ENCODE measurements at places on chromosomes 11 and 22.

- DNase-seq, result no peak
Measured at GRCh38 chr11:75023446-75024067, 34.8 kb downstream of the NEU3 start.

- DNase-seq, result no peak
Measured at GRCh38 chr22:37320726-37321677, 38.7 kb downstream of the CYTH4 start.

DNA sequence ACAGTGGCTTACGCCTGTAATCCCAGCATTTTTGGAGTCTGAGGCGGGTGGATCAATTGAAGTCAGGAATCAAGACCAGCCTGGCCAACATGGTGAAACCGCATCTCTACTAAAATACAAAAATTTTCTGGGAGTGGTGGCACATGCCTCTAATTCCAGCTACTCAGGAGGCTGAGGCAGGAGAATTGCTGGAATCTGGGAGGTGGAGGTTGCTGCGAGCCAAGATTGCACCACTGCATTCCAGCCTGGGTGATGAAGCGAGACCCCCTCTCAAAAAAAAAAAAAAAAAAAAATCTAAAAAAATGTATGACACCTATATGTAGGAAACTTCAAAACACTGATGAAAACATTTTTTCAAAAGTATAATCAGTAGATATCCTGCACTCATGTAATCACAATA, 242.7 kb upstream of the CHORDC1 start:
- no peak for DNase-seq

DNA sequence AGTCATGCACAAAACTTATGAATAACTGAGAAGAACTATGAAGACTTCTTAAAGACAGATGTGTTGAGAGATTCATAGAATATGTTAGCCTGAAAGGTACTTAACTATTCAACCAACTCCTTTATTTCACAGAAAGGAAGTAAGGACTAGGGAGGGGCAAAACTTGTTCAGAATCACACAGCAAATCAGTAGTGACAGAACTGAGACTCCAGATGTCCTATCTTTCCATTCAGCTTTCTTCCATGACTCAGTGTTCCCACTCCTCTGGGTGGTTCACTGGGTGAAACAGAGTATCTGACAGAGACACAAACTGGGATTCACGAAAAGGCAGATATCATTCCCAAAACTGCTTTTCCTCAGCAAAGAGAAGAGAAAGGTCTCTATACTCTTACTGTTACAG, 1053.3 kb downstream of the DLG2 start:
- DNase-seq, result no peak

- DNase-seq, result peak; percentile 79
Measured at GRCh38 chr11:9506489-9507276, 45.9 kb downstream of the ZNF143 start.

DNA sequence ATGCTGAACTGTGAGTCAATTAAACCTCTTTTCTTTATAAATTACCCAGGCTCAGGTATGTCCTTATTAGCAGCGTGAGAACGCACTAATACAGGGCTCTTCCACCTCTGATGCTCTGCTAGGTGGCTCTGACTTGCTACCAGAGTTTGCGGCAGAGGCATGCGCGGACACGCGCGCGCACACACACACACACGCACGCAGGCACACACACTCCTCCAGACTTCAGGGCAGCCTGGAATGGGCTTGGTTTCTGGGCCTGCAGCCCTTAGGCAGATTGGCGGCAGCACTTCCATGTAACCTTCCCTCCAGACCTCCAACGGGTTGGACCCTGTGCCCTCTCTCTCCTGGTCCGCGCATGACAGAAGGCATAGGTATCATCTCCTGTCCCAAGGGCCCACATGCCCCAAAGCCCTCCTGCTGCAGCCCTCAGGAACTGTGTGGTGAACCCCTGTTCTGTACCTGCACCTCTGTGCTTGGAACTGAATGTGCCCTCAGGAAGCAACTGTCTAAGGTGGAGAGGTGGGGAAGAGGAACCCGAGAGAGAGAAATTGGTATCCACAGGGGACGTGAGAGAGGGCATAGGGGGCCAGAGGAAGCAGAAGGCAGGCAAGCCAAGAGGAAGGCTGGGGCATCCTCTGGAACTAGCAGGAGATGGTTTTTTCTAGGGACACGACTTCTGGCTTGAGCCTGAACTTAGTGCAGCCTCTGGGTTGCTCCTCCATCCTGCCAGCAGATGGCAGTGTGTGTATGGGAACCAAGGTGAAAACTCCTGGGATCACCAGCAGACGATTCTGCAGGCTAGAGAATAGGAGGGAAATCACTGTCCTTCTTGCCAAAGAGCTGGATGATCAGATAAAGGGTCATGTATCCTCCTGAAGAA, 23.4 kb upstream of the RIC3 start:
- peak; percentile 84 for DNase-seq

DNA sequence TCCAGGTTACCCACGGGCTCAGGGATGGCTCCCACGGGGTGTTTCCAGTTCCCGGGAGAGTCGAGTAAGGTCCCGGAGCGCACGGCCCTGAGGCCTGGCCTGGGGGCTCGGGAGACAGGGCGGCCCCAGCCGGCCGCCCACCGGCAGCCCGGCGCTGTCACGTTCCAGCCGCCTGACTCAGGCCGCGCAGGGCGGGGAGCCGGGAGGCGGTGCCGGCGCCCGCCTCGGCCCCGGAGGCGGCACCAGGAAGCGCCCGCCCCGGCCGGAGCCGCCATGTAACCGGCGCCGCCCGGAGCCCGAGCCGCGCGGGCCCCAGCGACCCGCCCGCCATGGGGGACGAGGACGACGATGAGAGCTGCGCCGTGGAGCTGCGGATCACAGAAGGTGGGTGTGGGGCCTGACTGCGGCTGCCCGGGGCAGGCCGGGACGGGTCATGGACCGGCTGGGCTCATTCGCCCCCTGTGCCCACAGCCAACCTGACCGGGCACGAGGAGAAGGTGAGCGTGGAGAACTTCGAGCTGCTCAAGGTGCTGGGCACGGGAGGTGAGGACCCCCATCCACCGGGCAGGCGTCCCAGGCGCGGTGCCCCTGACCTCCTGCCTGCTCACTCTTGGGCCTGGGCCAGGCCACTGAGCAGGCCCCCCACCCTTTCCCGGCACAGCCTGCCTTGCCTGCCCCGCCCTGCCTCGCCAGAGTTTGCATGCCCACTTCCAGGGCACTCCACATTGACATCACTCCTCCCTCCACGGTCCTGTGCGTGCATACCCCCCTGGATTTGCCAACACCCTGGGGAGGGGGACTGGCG, at the start of gene RPS6KA4:
Gene RPS6KA4, plus strand, starts transcription at position 256 of the 805 bp plus-strand sequence. Its CDS starts 74 bp downstream, at position 330.
- DNase-seq, result no peak

GRCh38 chr11:921921-922678, 3.6 kb upstream of the AP2A2 start:
- DNase-seq, result no peak

GRCh38 chr11:107849790-107850189, 8.8 kb downstream of the SLC35F2 start:
- no peak for DNase-seq

- DNase-seq, result no peak
Measured at GRCh38 chr11:12456651-12457579, 79.5 kb downstream of the PARVA start.

GRCh38 chr11:77519847-77520246, 46.0 kb upstream of the PAK1 start:
- DNase-seq, result no peak

DNA sequence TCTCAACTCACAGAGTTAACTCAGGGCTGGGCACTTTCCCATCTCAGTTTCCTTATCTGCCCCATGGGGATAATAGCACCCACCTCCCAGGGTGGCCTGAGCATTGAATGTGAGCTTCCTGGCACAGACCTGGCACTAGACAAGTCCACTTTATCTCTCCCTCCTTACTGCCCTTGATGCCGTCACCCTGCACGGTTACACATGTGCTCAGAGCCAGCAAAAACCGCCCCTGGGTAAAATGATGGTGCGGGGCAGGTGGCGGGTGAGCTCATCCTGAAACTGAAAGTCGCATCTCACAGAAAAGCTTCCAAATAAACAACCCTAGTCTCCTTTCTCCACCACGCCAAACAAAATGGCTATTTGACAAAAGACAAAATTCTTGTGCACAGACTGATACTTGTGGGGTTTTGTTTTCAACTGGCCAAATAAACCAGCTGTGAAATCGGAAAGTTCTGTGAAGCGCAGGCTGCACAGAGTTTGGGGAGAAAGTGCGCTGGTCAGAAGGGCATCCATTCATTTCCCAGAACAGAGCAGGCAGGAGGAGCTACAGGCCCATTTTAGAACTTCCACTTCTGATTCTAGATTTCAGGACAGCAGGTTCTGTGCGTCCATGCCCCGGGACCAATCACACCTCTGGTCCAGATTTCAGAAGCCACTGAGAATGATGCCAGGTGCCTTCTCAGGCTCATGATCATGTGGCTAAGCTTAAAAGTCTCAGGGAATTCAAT, 138.1 kb downstream of the SHANK2 start:
- DNase-seq, result no peak

DNA sequence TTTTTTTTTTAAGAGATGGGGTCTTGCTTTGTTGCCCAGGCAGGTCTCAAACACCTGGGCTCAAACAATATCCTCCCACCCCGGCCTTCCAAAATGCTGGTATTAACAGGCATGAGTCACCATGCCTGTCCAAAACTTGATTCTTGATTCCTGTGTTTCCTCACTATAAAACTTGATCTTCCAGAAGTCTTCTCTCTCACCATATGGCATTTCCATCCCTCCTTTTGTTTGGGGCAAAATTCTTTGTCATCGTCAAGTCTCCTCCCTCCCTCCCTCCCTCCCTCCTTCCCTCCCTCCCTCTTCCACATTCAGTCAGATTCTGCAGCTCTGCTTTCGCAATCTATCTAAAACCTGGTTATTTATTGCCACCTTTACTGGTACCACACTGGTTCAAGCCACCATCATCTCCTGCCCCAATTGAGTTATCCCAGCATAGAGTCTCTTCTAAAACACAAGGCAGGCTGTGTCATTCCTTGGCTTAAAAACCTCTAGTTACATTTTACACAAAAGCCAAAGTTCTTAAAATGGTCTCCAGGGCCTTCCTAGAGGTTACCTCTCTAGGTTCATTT, 65.0 kb upstream of the HORMAD2 start:
- DNase-seq, result no peak

DNA sequence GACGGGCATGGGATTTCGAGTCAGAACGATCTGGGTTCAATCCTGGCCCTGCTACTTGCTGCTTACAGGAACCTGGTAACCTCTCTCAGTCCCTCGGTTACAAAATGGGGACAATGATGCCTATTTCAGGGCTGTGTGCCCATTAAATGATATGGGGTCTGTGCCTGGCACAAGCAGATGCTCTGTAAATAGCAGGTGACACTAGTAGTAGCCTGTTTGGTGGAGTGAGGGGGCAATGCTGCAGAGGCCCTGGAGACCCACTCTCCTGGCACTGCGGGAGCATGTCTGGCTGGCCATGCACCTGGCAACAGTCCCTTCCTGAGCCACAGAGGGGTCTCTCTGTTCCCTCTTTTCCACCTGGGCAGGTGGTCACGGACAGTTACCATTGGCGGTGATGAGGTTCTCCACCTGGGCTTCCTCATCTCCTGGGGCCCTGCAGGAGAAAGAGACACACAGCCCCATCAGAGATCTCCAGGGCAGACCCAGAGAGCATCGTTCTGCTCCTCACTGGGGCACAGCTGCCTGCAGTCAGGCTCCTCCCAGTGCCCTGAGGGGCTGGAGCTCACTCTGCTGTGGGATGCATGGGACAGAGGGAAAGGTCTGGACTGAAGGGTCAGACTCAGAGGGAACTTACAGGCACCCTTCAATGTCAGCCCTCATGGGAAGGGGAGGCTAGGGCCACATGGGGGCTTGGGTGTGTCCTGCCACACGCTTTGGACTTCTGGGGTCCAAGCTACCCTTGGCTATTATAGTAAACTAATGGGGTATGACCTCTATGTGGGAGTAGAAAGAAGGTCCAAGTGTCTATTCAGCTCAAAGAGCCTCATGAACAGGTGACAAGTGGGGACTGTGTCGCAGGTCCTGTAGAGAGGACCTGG, 15.6 kb upstream of the FXYD2 start:
- no peak for DNase-seq

GRCh38 chr22:30036656-30037055, 43.6 kb upstream of the HORMAD2 start:
- no peak for DNase-seq

DNA sequence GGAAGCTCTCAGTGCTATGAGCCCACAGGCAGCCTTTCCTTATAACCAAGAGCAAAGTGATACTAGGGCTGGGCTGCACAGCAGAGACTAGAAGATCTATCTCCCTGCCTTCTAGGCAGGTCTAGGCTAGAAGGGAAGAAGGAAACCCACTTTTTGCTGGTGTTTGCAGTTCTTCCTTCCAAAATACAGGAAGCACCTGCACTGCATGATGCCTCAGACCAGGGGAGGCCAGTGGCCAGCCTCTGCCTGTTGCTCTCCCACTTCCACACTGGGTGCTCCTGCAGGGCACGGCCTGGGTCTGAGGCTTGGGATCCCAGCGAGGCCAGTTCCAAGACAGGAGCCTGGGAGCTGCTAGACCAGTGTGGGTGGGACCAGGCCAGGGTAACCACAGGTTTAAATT, 6.0 kb upstream of the UCP3 start:
- DNase-seq, result no peak

DNA sequence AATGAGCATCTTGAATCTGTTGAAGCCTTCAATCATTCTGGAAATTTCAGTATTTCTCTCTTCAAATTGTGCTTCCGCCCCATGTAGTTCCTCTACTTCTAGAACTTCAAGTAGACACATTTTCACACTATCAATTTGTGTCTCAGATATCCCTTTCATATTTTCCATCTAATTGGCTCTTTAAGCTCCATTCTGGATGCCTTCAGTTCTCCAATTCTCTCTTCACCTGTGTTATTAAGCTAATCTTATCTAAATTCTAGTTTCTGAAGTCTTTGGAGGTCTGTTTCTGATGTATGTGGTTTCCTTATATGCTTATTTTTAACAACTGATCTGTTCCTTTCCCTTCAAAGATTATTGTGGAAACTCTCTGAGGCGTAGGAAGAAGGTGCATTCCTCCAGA, 36.3 kb downstream of the CSTF3 start:
- DNase-seq, result no peak

GRCh38 chr11:131246663-131247062, 123.8 kb upstream of the NTM start:
- DNase-seq, result peak; percentile 49

DNA sequence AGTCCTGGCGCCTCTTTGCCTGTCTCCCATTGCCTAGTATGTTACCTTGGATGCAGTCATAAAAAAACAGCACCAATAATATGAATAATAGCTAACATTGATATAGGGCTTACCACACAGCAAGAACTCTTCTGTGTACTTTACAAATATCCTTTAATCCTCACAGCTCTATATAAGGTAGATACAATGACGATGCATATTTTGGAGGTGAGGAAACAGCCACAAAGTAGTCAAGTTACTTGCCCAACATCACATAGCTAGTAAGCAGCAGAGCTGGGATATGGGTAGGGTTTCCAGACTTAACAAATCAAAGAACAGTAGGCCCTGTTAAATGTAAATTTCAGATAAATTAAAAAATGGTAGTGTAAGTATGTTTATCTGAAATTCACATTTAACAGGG, 128.8 kb downstream of the ST3GAL4 start:
- no peak for DNase-seq

Measured in neural crest cell (in vitro differentiated cells).